ENCODE measurements at places on chromosomes 3 and 15.

DNA sequence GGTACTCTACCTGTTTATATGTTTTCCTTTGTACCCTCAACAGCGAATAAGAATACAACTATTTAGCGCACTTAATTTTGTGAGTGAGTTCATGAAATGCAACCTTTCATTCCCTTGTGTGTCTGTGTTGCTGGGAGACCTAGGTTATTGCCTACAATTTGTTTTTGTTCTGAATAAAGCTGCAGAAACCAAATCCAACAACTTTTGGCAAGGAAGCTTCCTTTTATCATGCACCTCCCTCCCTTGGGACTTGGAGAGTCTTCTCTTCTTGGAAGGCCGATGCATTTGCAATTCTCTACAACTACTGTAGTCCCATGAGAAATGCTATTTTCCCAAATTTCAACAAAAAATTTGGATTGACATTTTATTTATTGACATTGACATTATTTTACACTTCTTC lies 1002.4 kb upstream of the CADM2 start:
- no peak for DNase-seq

GRCh38 chr3:101944308-101944707 lies 95.0 kb downstream of the NFKBIZ start:
- DNase-seq = no peak

DNA sequence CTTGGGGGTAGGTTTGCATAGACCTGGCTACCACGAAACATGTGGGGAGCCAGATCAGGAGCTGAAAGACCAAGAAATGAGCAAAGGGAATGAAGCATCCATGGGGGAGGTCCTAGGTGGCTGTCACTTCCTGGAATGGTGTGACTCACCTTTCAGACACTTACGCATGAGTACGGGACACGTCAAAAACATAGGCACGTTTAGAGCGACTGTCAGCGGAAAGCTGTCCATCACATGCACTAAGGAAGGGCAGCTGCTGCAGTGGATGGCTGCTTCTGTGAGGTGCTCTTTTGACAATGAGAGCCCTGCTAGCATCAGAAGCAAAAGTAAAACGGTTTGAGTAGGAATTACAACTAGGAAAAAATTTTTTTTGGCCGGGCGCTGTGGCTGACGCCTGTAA lies 244.6 kb upstream of the CCDC54 start:
- DNase-seq = no peak

GRCh38 chr15:27844018-27844666 lies 255.0 kb downstream of the OCA2 start:
- peak; percentile 10 for DNase-seq

GRCh38 chr3:37255990-37256308 lies 81.6 kb upstream of the LRRFIP2 start:
- no peak for DNase-seq

- DNase-seq = no peak
These were observed 86.0 kb downstream of the SEMA5B start for GRCh38 chr3:122941228-122942206.

DNA sequence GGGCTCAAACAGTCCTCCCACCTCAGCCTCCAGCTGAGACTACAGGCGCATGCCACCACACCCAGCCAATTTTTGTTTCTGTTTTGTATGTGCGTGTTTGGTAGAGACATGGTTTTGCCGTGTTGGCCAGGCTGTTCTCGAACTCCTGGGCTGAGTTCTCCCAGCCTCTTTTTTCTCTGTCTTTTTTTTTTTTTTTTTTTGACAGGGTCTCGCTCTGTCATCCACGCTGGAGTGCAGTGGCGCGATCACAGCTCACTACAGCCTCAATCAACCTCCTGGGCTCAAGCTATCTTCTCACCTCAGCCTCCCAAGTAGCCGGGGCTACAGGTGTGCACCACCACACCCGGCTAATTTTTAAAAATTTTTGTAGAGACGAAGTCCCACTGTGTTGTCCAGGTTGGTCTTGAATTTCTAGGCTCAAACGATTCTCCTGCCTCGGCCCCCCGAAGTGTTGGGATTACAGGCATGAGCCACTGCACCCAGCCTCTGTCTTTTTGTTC lies 867 bp upstream of the DCAF1 start:
- no peak for DNase-seq

DNA sequence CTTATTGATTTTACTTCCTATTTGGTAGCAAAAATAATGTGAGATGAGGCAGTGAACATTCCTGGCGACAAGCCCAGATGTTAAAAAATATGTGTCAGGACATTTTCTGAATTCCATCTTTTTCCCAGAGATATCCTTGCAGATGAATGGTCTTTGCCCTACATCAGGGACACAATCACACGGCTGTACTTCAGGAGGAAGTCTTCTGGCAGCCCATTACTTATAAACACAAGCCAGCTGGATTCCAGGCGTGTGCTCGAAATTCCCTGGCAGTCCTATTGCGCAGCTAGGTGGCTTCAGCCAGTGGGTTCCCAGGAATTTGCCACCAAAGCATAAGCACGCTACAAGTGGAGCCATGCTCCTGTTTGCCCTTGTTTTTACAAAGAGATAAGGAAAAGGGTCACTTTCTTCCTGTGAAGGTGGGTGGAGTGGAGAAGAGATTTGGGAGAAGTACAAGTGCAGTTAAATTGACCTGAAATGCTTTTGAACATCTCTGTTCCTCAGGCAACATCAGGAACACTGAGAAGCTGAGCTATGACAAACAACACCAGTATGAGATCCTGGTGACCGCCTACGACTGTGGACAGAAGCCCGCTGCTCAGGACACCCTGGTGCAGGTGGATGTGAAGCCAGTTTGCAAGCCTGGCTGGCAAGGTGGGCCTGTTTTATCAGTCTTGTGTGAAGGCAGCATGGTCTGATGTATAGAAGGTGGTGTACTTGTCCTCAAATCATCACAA lies 257.1 kb upstream of the TRIM42 start:
- DNase-seq = no peak

GRCh38 chr3:2940062-2940461 lies 170.1 kb downstream of the IL5RA start:
- DNase-seq = no peak

DNA sequence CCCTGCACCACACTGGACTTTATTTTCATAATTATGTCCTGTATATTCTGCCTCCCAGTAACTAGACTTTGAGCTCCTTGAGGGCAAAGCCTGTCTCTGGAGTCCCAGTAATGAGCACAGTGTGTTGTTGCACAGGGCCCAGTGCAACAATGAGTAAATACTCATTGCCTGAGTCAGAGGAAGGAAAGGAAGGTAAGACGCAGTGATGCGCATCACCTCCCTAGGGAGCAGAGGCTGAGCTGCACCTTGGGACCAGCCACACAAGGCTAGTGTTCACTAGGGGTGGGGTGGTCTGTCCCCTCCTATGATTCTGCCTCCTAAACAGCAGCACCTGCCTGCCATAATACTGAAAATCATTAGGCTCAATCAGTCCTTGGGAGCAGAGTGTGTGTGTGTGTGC lies 86.6 kb upstream of the ADAMTSL3 start:
- no peak for DNase-seq

DNA sequence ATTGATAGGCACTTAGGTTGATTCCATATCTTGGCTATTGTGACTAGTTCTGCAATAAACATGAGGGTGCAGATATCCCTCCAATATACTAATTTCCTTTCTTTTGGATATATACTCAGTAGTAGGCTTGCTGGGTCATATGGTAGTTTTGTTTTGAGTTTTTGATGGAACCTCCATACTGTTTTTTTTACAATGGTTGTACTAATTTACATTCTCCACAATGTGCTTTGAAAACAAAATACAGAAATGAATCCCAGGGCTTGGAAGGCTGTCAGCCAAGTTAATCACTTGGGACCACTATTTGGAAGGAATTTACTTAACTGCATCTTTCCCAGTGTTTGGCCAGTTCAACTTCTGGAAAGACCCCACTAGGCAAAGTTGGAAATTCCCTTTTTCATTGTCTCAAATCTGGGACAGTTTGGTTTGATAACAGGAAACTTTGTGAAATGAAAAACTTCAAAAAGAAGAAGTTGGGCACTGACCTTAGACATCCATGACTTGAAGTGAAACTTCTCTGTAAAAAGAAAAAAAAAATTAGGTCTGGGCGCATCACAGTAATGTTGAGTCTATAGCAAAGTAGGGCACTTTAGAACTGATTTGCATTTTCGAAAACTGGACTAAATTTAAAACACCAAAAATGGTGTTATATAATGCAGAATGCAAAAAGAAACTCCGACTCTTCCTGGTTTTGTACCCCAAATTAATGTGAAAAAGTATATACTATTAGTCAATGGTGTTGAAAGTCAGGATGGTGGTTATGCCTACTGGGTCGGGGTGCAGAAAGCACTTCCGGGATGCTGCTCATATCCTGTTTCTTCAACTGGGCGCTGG lies 6.0 kb downstream of the CTSH start:
- no peak for DNase-seq

- no peak for DNase-seq
These were observed 9.5 kb downstream of the EDEM1 start for GRCh38 chr3:5197022-5197421.

GRCh38 chr15:90240856-90241255 lies 6.8 kb downstream of the GDPGP1 start:
- no peak for DNase-seq

DNA sequence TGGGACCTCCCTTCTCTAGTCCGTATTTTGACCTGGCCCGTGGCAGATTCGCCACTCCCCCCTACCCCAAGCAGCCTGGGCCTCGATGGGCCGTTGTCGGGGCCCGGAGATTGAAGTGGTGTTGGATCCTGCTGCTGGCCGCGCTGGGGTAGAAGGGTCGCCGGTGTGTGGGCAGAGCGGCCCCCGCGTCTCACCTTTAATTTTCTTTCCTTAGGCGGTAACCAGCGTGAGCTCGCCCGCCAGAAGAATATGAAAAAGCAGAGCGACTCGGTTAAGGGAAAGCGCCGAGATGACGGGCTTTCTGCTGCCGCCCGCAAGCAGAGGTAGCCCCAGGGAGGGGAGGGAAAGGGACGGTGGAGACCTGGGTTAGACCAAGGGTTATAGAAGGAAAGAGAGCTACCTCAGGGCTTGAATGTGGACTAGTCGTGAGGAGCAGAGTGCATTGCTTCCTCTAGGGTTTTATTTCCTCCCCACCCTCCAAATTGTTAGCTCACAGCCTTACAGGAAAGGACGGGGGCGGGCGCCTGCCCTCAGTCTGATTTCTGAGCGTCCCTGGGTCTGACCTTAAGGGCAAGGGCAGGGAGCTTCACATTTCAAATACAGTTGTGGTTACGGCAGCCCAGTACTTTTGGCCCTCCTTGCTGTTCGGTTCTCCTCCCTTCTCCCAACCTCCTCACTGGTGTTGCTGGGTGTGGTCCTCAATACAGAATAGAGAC lies 799 bp downstream of the SERF2 start:
- DNase-seq = no peak

GRCh38 chr3:184725176-184725719 lies 13.4 kb upstream of the MAGEF1 start:
- no peak for DNase-seq

GRCh38 chr3:36713904-36714303 lies 50.4 kb downstream of the DCLK3 start:
- DNase-seq = no peak

- DNase-seq = no peak
These were observed 7.0 kb downstream of the RTP3 start for GRCh38 chr3:46504789-46505188.

DNA sequence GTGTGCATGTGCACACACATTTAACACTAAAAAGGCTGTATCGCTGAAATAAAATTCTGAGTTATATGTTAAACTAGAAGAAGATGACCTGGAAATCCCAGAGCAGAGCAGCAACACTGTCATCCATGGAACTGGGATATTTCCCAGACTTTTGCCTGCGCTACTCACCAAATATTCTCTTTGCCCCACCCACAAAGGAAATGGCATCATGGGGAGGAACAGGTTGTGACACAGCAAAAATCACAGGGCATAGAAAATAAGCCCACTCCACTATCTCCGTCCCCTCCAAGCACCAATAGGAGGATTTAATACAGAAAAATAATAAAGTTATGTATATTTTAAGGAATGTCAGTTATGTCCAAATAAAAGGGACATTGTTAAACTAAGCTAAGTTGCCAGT lies 71.7 kb downstream of the COL8A1 start:
- DNase-seq = no peak

DNA sequence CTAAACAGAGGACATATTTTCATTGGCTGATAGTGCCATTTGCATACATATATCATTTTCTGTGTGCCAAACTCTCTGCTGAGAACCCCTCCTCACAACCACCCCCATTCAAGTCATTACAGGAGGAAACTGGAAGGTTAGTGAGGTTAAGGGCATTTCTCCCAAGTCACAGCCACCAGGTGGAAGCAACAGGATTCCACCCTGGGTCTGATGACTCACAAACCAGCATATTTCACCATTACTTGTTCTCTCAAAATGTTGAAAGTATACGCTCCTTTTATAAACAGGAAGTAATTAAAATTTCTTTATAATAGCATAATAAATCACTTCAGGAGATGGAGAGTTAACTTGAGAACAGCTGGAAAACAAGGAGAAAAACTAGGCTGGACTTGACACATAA lies 398.6 kb upstream of the WNT5A start:
- DNase-seq = no peak

DNA sequence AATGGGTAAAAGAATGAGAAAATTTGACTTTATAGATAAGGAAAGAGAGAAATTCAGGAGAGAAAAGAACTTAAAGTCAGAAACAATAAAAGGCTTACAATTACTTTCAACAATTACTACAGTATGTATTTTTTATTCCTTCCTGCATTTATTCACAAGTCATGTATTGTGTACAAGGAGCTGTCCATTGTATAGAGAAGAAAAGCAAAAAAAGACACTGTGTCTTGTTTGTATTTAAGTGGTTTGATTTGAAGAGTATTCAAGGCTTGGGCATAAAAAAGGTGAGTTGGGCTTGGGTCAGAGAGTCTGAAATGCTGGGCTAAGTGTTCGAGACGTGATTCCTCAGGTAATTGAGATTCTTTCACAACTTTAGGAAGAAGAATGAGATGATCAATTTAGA lies 394.2 kb upstream of the ROBO2 start:
- DNase-seq = no peak

- no peak for DNase-seq
These were observed 4.6 kb upstream of the KCTD6 start for GRCh38 chr3:58487140-58487886.

DNA sequence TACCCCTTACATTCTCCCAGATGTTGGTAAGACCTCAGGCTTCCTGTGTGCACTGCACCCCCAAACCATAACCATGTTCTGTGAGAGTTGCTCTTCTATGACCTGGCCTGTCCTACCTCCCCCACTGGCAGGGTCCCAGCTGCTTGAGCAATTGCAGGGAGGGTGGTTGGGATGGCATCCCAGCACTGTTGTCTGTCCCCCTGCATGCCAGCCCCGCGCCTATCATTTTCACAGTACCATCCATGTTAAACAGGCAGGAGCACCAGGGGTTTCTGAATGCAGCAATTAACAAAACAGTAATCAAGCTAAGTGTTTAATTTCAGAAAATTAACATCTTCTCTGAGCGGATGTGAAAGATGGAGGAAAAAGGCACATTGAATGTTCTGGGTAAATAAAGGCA lies 345.5 kb downstream of the EPHB1 start:
- DNase-seq = no peak

- no peak for DNase-seq
These were observed 262.2 kb downstream of the MAGI1 start for GRCh38 chr3:65776494-65776893.

All from Panc1 (cell line).